ENCODE measurements at places on chromosomes 6 and 20.

DNA sequence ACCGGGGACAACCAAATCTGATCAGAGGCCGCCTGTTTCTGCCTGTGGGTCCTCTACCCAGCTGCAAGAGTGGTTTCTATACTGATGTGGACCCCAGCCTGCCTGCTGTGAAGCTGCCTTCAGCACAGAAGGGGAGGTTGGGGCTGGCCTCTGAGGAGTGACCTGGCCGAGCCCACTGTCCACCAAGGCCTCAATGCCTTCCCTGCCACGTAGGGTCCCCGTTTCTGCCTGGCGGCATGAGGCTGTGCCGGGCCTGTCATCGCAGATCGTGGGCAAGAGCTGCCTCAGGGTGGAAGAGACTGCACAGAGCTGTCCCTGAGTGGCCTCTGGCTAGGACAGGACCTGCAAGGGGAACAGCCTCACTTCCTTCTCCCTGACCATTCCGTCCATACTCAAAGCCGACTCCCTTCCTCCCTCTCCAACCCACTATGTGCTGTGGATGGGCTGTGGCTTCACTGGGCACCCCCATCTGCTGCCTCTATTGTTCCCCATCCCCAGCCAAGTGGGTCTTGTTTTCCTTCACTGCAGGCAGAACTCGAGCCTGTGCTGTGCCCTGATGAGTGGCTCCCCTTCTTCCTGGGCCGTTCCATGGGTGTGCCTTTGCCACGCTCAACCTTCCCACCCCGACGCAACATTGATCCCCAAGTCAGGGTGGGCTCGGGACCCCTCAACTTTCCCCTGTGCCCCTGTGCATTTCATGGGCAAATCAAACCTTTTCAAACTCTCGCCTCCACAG lies 60.3 kb downstream of the ERMARD start:
- no peak for DNase-seq

- no peak for DNase-seq
Observed at GRCh38 chr20:52921340-52921739, 50.8 kb upstream of the TSHZ2 start.

DNA sequence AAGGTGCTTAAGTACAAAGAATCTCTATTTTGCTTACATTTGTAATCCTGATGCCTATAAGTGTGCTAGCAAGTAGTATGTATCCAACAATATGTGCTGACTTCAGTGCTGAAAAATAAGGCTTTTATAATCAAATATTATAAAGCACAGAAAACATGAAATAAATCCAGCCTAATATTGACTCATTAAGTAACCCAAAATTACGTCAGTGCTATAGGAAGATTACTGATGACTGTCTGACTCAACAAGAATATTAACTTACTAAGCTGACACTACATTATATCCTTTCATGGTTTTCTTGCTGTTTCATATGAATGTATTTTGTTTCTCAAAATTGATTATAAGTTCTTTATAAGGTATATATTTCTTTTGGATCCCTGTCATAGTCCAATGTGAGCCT lies 76.1 kb downstream of the ME1 start:
- DNase-seq = no peak

DNA sequence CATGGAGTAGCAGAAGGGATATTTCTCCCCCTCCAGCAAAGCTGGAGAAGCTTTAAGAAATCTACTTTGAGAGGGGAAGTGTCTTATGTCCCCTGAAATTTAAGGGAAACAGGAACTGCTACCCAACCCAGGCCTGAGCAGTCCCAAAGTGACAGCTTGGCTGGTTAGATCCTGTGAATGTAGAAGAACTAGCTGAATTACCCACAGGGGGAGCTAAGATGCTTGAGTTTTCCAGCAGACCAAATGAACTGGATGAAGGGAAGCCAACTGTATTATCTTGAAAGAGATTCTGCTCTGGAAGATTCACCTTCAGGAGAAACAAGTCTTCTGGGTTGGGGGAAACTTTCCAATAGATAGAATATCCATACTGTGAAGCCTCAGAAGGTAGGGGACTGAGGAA lies 303.3 kb upstream of the MMS22L start:
- no peak for DNase-seq

DNA sequence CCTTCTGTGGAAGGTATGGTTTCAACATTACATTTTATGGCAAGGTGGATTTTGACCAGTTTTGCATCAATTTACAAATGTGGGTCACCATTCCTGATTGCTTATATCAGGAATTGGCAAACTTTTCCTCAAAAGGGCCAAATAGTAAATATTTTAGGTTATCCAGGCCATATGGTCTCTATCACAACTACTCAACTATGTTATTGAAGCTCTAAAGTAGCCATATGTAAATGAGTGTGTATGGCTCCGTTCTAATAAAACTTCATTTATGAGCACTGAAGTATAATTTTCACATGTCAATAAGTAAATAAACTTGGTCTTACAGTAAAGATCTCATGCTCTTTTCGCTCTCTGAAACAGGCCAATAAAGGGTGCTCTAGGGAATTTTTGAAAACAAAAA lies 362.7 kb upstream of the SASH1 start:
- DNase-seq = no peak

- DNase-seq = no peak
Observed at GRCh38 chr6:149363154-149363553, 36.9 kb upstream of the SUMO4 start.

DNA sequence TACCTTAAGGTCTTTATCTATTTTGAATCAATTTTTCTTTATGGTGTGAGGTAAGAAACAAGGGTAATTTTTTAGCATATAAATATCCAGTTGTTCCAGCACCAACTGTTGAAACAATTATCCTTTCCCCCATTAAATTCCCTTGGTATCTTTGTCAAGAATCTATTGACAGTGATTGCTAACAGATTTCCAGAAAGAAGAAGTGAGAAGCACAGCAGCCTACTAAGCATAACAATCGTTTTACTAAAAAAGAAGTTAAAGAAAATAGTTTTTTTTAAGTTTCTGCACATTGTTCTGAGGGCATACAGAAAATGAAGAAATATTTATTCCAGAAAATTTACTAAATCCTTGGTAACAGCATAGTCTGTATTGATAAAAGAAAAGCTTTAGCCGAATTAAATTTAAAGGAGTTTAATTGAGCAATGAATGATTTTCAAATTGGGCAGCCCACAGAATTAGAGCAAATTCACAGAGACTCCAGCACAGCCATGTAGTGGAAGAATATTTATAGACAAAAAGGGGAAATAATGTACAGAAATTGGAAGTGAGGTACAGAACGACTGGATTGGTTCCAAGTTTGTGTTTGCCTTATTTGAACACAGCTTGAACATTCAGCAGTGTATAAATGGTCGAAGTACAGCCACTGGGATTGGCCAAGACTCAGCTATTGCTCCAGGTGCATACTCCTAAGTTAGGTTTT lies 97.9 kb upstream of the UST start:
- no peak for DNase-seq

DNA sequence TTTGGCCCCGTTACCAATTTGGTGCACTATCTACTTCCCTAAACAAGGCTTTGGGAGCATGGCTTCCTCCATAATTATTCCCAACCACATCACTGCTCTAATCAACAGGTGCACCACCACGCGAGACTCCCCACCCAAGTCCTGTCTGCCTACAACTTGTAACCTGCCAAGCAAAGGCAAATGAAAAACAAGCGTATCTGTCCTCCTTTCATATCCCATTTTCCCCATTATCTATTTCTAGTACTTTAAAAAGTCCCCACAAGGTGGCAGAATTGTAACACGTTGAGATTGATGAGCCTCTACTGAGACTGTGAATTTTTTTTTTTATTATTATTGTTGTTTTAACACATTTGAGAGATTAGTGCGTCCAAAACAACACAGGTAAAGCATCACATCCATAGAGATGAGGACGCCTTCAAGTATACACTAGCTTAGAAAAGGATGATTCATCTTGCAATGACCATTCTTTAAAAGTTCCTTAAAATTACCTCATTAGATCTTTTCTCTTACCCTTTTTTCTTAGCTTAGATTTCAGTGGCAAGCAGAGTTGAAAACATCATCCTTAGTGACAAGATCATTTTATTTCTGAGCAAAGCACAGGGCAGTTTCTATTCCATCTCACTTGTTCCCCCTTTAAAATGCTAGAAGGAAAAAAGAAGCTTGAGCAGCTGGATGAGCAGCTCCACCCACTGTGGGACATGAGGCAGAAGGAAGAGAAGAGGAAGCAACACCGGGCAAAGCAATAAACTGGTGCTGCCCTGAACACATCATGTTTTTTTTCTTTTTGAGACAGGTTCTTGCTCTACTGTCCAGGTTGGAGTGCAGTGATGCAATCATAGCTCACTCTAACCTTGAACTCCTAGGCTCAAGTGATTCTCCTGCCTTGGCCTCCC lies 210.8 kb downstream of the ARHGAP18 start:
- DNase-seq = no peak

Data from stimulated activated CD8-positive, alpha-beta memory T cell treated with anti-CD3 and anti-CD28 coated beads, Interleukin-7, amount 100 ng/mL, for 4 hours (primary cell).